ENCODE measurements at places on chromosomes 7 and 10.

DNA sequence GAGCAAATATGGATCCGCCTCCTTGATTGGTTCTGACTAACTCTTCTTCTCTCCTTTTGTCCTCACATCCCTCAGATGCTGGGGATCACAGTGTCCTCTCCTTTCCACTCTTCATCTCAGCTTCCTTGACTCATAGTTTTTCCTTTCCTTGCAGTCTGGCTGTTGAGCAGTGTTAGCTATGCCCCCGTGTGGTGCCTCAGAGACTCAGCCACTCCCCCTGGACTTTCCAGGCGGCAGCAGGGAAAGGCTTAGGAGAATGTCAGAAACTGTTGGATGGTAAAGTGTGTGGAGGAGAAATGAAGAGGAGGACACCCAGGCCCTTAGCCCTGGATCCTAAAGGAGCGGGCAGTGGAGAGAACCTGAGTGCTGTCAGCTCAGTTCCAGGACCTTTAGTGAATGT is 267.5 kb downstream of the CELF2 start:
- DNase-seq, result no peak

DNA sequence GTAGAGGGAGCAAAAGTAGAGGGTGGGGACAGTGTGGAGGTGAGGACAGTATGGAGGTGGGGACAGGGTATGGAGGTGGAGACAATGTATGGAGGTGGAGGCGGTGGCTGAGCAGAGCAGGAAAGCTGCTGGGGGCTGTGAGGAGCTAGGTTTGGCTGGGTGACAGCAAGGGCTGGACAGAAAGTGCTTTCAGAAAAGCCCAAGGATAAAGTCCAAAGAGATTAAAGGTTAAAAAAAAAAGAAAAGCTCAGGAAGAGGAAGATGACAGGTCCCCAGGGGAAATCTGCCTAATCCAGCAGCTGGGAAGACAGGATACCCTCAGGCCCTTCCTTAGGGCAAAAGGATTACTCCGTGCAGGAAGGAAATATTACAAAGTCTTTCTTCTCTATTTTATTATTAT is 32.1 kb upstream of the PFKFB3 start:
- no peak for DNase-seq

- no peak for DNase-seq
These were observed 11.7 kb downstream of the PLAC9 start for GRCh38 chr10:80144067-80144695.

GRCh38 chr7:157984423-157985163 is 603.0 kb downstream of the PTPRN2 start:
- DNase-seq, result no peak

DNA sequence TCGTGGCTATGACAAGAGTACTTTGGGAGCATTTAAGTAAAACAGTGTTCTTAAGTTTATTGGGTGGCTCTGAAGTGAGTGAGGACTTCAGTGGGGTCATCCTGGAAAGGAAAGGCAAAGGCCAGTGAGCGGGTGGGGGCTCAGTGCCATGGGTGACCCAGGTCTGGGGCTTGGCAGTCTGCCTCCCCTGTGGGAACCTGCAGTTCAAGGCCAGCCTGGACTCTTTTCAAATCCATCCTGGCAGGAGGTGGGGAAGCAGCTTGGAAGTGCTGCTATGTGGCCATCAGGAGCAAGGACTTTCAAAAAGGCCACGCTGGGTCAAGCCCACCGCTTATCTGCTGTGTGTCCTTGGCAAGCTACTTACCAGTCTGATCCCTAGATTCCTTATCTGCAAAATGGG is 148.9 kb upstream of the NPS start:
- DNase-seq, result no peak

DNA sequence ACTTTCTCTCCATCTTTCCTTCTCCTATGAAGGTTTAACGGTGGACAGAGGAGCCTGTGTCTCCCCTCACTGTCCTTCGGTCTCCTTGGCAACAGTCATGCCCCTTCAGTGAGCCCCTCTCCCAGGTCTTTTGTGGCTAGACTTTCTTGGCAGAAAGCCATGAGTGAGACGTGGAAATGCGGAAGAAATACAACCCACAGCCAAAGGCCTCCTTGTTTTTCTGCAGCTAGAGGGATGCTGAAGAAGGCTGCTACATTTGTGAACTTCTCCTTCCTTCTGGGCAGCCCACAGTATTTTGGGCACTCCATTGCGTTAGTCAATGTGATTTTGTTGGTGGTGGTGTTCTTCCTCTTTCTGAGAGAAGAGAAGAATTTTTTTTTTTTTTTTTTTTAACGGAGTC is 333.7 kb upstream of the PODXL start:
- peak; percentile 28 for DNase-seq

GRCh38 chr7:130882396-130882795 is 148.4 kb upstream of the KLF14 start:
- no peak for DNase-seq

DNA sequence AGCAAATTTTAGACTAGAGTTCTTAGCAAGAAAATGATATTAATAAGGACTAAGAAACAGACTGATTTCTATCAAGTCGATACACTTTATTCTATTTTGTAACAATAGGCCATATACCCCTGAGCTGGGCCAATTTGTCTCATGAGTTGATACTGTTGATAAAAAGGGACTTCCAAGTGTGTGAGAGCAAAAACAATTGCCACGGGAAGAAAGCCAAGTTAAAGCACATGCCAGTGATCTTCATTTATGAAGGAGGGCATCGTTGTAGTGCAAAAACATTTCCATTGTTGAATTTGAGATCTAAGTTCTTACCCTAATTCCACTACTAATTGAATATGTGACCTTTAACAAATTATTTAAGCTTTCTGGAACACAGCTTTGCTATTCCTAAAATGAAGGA is 119.9 kb downstream of the CNOT4 start:
- no peak for DNase-seq

- no peak for DNase-seq
These were observed 918.1 kb upstream of the POT1 start for GRCh38 chr7:125847692-125848091.

GRCh38 chr7:142703655-142704305 is 45.5 kb upstream of the PRSS1 start:
- DNase-seq, result no peak

DNA sequence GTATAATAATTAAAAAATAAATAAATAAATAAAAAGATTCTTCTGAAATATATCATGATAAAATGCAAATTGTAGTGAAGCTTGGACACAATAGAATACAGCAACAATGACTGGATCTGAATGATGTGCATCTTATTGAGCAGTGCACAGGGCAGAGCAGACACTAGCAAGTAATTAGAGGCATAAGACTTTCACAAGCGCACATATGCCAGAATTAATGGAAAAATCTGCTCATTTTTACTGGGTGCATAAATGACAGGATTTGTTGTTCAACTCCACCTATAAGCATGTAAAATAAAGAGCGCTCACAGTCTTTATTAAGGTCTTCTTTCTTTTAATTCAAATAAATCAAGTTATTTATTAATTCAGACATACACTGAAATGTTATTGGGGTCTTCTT is 125.0 kb downstream of the DPY19L1 start:
- no peak for DNase-seq

GRCh38 chr10:76769582-76769981 is 868.0 kb downstream of the KCNMA1 start:
- DNase-seq, result no peak

GRCh38 chr7:126727930-126728391 is 524.8 kb downstream of the GRM8 start:
- DNase-seq, result no peak

GRCh38 chr7:118060692-118061091 is 123.3 kb upstream of the LSM8 start:
- no peak for DNase-seq

DNA sequence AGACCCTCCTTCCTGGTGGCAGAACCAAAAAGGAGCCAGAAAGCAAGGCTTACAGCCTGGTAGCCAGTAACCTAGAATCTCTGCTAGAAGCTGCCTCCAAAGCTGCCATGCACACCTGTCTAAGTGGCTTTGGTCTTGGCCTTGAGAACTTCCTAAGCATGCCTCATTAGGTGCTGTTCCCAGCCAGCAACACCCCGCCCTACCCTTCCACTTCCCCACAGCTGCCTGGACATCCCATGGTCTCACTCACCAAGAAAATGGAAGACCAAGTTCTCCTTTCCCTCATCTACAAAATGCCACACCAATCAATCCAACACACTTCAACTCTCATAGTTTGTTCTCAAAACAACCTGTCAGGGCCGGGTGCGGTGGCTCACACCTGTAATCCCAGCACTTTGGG is 4.2 kb downstream of the PSAP start:
- no peak for DNase-seq

DNA sequence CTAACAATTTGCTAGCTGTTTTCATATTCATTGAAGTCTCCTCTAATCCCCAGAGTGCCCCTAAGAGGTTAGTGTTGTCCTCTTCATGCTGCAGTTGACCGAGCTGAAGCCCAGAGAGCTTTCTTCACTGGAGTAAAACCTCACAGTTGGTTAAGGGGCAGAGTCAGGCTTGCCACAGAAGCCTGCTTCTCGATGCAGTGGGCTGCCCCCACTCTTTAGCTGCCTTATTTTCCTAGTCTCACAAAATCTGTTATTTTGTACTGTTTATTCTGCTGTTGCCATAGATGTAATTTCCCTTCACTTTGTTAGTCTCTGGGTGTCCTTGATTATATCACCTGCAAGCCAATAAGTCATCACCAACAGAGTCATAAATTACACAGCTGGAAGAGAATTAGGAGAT is 56.3 kb upstream of the ZPBP start:
- no peak for DNase-seq

GRCh38 chr10:36345807-36346206 is 703.7 kb upstream of the FZD8 start:
- no peak for DNase-seq

GRCh38 chr10:117345143-117345542 is 30.1 kb downstream of the PDZD8 start:
- no peak for DNase-seq

GRCh38 chr7:106089647-106090046 is 22.5 kb downstream of the SYPL1 start:
- DNase-seq, result no peak

- DNase-seq, result no peak
These were observed 41.6 kb downstream of the MRPS33 start for GRCh38 chr7:140972876-140973829.

- DNase-seq, result no peak
These were observed 62.9 kb downstream of the PIK3AP1 start for GRCh38 chr10:96657385-96657784.

- no peak for DNase-seq
These were observed 41.7 kb downstream of the DNAJC1 start for GRCh38 chr10:21961847-21962246.

DNA sequence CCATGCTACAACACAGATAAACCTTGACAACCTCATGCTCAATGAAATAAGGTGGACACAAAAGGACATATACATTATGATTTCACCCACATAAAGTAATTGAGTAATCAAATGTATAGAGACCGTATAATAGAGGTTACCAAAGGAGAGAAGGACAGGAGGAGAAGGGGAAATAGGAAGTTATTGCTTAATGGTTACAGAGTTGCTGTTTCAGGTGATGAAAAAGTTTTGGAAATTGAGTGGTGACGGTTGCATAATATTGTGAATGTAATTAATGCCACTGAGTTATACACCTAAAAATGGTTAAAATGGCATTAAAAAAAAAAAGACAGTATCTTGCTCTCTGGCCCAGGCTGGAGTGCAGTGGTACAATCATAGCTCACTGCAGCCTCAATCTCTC is 1.5 kb upstream of the OGDH start:
- no peak for DNase-seq

DNA sequence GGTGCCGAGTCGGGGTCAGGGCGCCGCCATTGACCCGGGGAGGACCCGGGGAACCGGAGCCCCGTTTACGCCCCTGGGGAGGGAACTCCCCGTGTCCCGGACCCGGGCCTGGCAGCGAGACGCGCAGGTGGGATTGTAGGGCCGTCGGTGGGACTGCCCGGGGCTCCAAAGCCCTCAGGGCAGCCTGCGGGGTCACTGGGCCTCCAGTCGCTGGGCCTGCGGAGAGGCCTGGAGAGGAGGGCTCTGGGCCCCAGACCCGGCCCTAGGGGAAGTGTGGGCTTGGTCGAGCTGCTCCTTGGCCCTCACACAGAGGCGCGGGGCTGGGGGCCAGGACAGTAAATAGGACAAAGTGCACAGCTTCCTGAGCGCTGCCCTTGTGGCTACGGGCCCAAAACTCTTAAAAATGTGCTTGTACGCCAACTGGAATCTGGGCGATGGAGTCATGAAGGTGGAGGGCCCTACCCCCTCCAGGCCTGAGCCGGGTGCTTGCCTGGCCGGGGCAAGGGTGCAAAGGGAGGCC is 657 bp downstream of the ECHDC3 start:
- no peak for DNase-seq

DNA sequence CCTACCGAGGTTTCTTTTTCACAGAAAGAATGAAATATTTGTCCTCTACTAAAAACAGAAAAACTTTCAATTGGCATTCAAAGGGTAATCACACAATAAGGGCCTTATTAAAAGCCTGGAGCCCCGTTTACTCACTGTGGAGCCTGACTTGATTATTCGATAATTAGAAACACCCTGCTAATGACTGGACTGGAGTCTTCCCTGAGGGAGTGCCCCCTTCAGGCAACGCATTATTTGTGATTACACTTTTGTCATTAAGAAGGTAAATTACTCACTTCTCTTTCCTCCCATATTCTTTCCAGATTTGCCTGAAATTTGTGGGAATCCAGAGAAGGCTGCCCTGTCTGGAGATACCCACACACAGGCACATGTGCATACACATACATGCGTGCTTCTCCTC is 444.2 kb upstream of the NPVF start:
- no peak for DNase-seq

DNA sequence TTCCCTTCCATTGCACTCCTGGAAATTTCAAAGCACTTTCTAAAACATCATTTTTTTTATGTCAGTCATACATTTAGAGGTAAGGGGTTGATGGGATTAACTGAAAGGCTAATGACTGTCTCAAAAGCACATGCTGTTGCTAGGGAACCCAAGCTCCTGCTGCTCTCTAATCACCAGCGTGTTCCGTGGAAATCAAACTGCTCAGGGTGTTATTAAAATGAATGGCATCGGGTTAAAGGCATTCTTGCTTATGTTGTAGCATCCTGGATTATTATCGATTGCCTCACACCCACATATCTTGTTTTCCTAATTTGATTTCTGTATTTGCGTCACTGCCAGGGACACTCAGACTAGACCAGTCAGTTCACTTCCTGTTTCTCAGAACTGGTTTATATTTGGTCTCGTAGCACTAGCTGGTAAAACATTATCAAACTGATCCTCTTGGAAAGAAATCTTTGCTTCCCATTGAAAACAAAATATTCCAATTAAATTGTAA is 216.5 kb upstream of the MKLN1 start:
- peak; percentile 34 for DNase-seq

- DNase-seq, result no peak
These were observed 170.1 kb downstream of the CHN2 start for GRCh38 chr7:29364661-29365060.

GRCh38 chr7:46636022-46636421 is 715.0 kb upstream of the IGFBP3 start:
- no peak for DNase-seq

GRCh38 chr10:99731306-99732032 is 458 bp downstream of the COX15 start:
- DNase-seq, result no peak

DNA sequence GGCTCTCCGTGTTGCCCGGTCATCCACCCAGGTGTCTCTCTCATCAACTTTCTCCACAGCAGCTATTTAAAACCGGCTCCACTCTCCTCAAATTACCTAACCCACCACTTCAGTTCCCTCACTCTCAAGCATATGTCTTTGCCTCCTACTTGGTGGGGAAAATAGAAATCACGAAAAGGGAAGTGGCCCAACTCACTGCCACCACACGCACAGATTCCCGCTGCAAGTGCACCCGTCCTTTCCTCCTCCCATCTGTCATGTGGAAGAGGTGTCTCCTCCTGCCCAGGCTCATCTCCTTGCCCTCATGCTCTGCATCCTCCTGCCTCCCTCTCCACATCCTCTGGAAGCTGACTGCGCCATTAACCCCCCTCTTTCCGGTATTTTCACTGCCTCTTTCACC is 80.8 kb upstream of the MKX start:
- no peak for DNase-seq
